ENCODE measurements at places on chromosomes 3 and 15.

GRCh38 chr15:80988148-80988796 is 1.3 kb downstream of the MESD start:
- no peak for DNase-seq

GRCh38 chr3:172249039-172249438 is 199.2 kb downstream of the GHSR start:
- DNase-seq, result no peak

DNA sequence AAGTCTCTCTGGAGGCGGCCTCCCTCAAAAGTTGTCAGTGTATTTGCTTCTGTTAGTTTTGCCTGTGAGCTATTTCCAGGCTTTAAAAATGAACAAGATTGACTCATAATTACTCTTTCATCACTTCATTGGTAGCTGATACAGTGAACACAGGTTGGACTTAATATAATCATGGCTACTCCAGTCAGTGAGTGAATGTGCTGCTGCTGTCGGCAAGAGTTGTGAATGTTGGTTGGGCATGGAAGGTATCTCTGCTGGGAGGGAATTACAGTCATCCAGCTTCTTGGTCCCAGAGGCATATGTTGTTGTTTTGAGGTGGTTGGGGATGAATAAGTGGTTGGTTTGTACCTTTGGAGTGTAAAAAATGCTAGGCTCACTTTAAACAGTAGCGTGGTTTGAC is 11.5 kb downstream of the TCF12 start:
- DNase-seq, result no peak

DNA sequence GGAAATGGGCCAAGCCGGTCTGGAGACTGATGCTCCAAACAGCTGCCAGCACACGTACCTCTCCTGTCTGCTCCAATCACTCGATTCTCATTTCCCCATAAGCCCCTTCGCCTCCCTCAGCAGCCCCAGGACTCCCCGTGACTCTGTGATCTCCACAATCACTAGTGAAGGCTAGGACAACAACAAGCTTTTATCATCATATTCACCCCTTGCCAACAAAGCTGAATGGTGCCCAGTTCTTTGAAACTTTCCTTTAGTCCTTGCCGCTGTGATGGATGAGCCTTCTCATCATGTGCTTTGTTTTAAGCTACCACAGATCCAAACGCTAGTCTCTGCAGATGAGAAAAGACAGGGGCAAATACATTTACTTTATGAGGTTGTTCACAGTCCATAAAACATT is 242.0 kb downstream of the SV2B start:
- DNase-seq, result no peak

GRCh38 chr3:11080492-11080891 is 73.8 kb upstream of the HRH1 start:
- DNase-seq, result no peak

- DNase-seq, result no peak
Measured at GRCh38 chr15:57668016-57668415, 38.5 kb upstream of the POLR2M start.

DNA sequence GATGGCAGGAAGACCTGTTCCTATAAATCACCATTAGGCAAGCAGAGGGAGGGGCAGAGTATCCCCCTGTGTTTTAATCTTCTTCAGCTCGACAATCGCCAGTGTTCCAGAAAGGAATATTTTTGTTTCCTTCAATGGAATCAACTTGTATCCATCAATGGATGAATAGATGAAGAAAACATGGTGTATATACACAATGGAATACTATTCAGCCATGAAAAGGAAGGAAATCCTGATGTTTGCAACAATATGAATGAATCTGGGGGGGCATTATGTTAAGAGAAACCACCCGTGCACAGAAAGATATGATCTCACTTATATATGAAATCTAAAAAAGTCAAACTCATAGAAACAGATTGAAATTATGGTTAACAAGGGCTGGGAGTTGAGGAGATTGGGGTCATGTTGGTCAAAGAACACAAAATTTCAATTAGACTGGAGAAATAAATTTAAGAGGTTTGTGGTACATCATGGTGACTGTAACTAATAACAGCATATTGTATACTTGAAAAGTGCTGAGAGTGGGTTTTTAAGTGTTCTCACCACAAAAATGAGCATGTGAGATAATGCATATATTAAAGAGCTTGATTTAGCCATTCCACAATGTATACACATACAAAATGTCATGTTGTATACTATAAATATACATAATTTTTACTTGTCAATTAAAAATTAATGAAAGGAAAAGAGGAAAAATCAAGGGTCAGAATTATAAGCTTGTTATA is 64.2 kb upstream of the ITGA11 start:
- no peak for DNase-seq

Measured in hepatocyte (in vitro differentiated cells).